Transverse colon (tissue), 4 donors: ENCODE measurements at places on chromosomes 1 and 21. TPM values are rescaled to one million over a fixed set of nuclear protein-coding genes. Genes with fewer than 3 reads are reported as not detected.

DNA sequence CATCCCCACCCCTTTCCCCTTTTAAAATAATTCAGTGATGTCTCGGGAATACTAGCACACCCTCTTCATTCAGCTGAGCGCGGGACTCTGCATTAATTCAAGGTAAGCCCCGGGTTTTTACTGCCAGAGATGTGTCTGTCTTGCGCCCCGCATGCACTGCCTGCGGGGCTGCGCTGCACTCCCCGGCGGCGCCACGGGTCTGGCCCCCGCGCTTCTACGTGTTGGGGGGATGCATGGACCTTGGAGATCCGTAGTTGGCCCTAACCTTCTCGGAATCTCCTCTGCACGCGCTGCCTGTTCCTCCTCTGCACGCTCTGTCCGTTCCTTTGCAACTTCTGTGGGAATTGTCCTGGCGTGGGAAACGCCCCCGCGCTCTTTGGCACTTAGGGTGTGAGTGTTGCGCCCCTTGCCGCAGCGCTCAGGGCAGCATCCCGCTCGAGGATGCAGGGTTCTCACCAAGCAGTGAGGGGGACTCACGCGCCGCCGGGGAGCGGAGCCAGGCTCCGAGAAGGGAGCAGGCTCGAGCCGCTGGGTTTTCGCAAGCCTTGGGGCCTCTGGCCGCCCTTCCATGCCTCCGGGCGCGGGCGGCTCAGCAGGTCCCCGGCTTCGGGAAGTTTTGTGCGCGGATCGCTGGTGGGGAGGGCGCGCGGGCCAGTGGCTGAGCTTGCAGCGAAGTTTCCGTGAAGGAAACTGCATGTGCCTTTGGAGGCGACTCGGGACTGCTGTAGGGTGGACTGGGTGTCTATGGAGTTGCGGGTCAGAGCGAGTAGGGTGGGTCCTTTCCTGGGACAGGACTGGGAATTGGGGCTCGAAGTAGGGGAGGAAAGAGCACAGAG lies 165.1 kb upstream of the CACNA1E start:
- no peak overlapping the region for H3K27ac ChIP-seq
- no peaks in the 10 kb centered on the region for H3K36me3 ChIP-seq
- H3K4me1 ChIP-seq = no peaks in the 10 kb centered on the region
- no peak overlapping the region for H3K4me3 ChIP-seq
- peaks cover 70% of the 10 kb centered on the region for H3K27me3 ChIP-seq

- H3K4me1 ChIP-seq = peaks cover 7% of the 10 kb centered on the region
- peak overlapping the region; percentile 89 for H3K27ac ChIP-seq
- H3K36me3 ChIP-seq = no peaks in the 10 kb centered on the region
- no peaks in the 10 kb centered on the region for H3K27me3 ChIP-seq
- H3K4me3 ChIP-seq = peak overlapping the region; percentile 78
These were observed 551 bp downstream of the ZRANB2 start for GRCh38 chr1:71080230-71080738.

- no peaks in the 10 kb centered on the region for H3K27me3 ChIP-seq
- H3K27ac ChIP-seq = peak overlapping the region; percentile 63
- H3K36me3 ChIP-seq = no peaks in the 10 kb centered on the region
- H3K4me3 ChIP-seq = no peak overlapping the region
- DNase-seq = peak; percentile 66
- H3K4me1 ChIP-seq = peaks cover 37% of the 10 kb centered on the region
These were observed 4.1 kb upstream of the AGTRAP start for GRCh38 chr1:11731691-11732283.

- no peak overlapping the region for H3K4me3 ChIP-seq
- no peaks in the 10 kb centered on the region for H3K36me3 ChIP-seq
- H3K4me1 ChIP-seq = peaks cover 3% of the 10 kb centered on the region
- no peak for DNase-seq
These were observed 88.4 kb upstream of the TMPRSS2 start for GRCh38 chr21:41596241-41596925.

DNA sequence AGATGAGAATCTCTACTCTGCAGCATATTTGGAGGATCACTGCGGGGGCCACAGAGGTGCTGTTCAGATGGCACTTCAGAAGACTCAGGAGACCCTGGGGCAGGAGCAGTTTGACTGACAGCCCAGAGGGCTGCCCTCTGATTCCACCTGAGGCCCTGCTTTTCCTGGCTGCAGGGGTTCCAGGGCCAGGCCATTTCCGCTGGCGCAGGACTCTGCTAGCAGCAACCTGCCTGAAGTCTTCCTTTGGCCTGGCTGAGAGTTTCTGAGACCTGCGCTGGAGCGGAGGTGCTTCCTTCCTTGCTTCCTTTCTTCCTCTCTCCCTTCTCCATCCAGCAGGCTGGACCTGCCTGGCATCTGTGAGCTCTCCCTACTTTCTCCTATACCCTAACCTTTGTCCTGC lies 11.8 kb downstream of the PCSK9 start:
- no peak overlapping the region for H3K27ac ChIP-seq
- no peaks in the 10 kb centered on the region for H3K4me1 ChIP-seq
- no peaks in the 10 kb centered on the region for H3K27me3 ChIP-seq
- H3K36me3 ChIP-seq = no peaks in the 10 kb centered on the region
- no peak overlapping the region for H3K4me3 ChIP-seq

DNA sequence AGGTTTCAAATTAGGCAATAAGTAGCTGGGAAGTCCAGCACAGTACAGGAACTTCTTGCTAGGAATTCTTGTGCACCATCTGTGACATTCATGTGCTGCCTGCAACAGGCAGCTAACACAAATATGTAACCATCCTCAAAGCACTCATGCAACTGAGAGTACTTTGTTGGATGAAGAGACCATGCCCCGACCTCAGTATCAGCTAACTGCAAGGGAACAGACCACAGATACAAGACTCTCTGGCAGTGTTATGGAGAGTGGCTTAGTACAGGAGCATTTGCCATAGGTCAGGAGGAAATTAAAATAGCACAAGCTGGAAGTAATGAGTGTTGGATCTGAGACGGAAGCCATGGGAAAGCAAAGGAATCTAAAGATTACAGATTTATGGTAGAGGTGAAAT lies 123.6 kb downstream of the LRRC53 start:
- no peak overlapping the region for H3K4me3 ChIP-seq
- no peaks in the 10 kb centered on the region for H3K27me3 ChIP-seq
- H3K27ac ChIP-seq = no peak overlapping the region
- no peaks in the 10 kb centered on the region for H3K36me3 ChIP-seq
- DNase-seq = no peak

- peaks cover 16% of the 10 kb centered on the region for H3K4me1 ChIP-seq
- no peak for DNase-seq
- no peaks in the 10 kb centered on the region for H3K36me3 ChIP-seq
- peak overlapping the region; percentile 83 for H3K4me3 ChIP-seq
- H3K27me3 ChIP-seq = no peaks in the 10 kb centered on the region
These were observed 805 bp downstream of the ATG4C start for GRCh38 chr1:62784509-62785365.

GRCh38 chr1:202862679-202863560 lies 26.0 kb downstream of the RABIF start:
- no peaks in the 10 kb centered on the region for H3K27me3 ChIP-seq
- no peaks in the 10 kb centered on the region for H3K36me3 ChIP-seq
- peaks cover 10% of the 10 kb centered on the region for H3K4me1 ChIP-seq
- DNase-seq = no peak
- H3K27ac ChIP-seq = no peak overlapping the region
- H3K4me3 ChIP-seq = no peak overlapping the region

GRCh38 chr1:201845331-201846083 lies 16.6 kb downstream of the IPO9 start:
- no peaks in the 10 kb centered on the region for H3K27me3 ChIP-seq
- H3K36me3 ChIP-seq = no peaks in the 10 kb centered on the region
- no peak overlapping the region for H3K27ac ChIP-seq
- DNase-seq = no peak
- H3K4me3 ChIP-seq = no peak overlapping the region

DNA sequence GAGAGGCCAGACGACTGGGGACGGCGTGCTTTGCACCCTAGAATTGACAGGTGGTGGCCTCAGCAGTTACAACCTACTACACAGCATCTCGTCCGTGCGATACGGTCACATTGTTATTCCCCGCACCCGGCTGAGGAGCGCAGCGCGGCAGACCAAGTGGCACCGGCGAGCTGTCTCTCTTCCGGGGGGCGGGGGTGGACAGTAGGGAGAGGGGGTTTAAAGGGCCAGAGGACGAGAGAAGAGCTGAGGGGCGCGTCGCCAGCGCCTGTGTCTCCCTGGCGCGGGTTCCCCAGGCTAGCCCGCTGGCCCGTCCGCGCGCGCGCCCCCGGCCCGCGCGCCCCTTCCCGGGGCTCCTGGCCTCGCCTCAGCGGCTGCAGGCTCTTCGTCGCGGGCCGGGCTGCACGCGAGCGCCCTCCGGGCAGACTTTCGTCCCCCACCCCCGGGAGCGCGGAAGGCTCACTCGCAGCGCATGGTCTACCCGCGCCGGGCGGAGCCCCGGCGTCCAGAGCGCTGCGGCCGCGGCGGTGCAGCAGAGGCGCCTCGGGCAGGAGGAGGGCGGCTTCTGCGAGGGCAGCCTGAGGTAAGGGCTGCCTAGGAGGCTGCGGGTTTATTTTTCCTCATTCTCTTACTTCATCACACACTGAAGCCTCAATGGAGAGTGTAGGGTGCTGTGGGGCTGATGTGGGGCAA lies at the start of gene PDE4B:
Gene PDE4B (plus strand): TSS at position 227 of the 690 bp plus-strand sequence.
- H3K27me3 ChIP-seq = peaks cover 50% of the 10 kb centered on the region
- peak; percentile 24 for DNase-seq
- no peak within 1 kb of the TSS for H3K27ac ChIP-seq
- peaks cover 17% of the 10 kb centered on the region for H3K4me1 ChIP-seq

GRCh38 chr1:151047925-151048644 lies 534 bp downstream of the C1orf56 start:
- peaks cover 3% of the 10 kb centered on the region for H3K4me1 ChIP-seq
- no peaks in the 10 kb centered on the region for H3K36me3 ChIP-seq
- peak; percentile 76 for DNase-seq
- peak overlapping the region; percentile 80 for H3K4me3 ChIP-seq
- no peaks in the 10 kb centered on the region for H3K27me3 ChIP-seq

GRCh38 chr1:21468599-21468998 lies 28.7 kb downstream of the NBPF3 start:
- no peak overlapping the region for H3K27ac ChIP-seq
- no peak overlapping the region for H3K4me3 ChIP-seq
- no peak for DNase-seq
- H3K27me3 ChIP-seq = no peaks in the 10 kb centered on the region

- H3K4me1 ChIP-seq = no peaks in the 10 kb centered on the region
- H3K27me3 ChIP-seq = no peaks in the 10 kb centered on the region
- DNase-seq = no peak
- H3K36me3 ChIP-seq = no peaks in the 10 kb centered on the region
- no peak overlapping the region for H3K4me3 ChIP-seq
These were observed 27.4 kb downstream of the DTL start for GRCh38 chr1:212062832-212063438.

DNA sequence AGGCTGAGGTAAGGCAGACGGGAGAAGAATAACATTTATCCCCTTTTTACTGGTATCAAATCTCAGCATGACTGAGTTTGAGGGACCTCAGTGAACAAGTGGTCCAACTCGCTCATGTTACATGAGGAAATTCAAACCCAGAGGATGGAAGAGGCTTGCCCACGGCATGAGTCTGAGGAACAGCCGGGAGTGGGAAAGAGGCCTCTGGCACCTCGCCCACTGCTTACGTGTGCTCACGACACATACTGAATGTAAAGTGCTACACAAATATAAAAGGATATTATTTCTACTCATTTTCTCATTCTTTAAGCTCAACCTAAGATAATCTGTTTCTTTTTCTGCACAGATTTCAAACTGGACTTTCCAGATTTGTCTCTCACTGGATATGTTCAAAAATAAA lies 14.7 kb downstream of the BEND5 start:
- H3K4me3 ChIP-seq = no peak overlapping the region
- H3K36me3 ChIP-seq = no peaks in the 10 kb centered on the region
- peaks cover 3% of the 10 kb centered on the region for H3K4me1 ChIP-seq

GRCh38 chr1:228742281-228742860 lies 7.1 kb downstream of the RHOU start:
- H3K36me3 ChIP-seq = peaks cover 8% of the 10 kb centered on the region
- no peaks in the 10 kb centered on the region for H3K27me3 ChIP-seq
- peaks cover 6% of the 10 kb centered on the region for H3K4me1 ChIP-seq
- no peak for DNase-seq

DNA sequence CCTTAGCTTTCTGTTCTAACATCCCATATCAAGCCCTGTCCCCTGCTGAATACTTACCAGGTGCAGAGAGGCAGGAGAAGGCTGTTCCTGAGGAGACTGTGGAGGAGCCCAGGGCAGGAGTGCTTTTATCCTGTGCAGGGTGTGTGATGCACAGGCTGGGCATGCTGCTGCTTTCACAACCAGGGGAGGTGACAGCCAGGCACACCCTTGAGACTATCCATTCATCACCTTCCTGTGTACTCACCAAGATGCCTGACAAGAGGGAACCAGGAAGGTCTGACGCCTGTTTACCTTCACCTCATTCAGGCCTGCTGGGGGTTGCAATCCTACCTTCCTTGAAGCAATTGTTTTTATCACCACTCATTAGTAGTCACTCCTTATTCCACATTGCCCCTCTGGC lies at the start of gene LCE3E:
Gene LCE3E (minus strand): TSS at position 100 of the 400 bp plus-strand sequence. CDS start 572 bp downstream, outside the sequence.
- H3K4me3 ChIP-seq = no peak within 1 kb of the TSS
- H3K27ac ChIP-seq = no peak within 1 kb of the TSS
- H3K36me3 ChIP-seq = no peaks in the 10 kb centered on the region

GRCh38 chr1:238558156-238558555 lies 667.4 kb upstream of the ZP4 start:
- DNase-seq = no peak
- H3K4me1 ChIP-seq = no peaks in the 10 kb centered on the region

- H3K4me1 ChIP-seq = peaks cover 3% of the 10 kb centered on the region
- no peak for DNase-seq
- no peaks in the 10 kb centered on the region for H3K27me3 ChIP-seq
- no peak overlapping the region for H3K27ac ChIP-seq
These were observed 30.2 kb downstream of the ZZZ3 start for GRCh38 chr1:77652268-77652667.

DNA sequence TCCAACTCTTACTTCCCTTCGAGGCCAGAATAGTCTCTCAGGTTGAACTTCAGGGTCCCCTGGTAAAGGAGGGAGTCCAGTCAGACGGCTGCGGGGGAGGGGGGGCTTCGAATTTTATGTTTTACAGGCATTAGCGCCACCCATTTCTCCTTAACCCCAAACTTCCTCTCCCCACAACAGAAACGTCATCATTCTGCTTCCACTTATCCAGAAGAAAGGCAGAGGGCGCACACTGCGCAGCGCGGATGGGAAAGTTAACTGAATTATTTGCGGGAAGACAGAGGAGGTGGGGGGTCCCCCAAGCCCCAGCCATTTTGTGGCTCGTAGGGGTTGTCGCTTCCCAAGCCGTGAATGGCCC lies 529 bp upstream of the PRMT2 start:
- H3K27me3 ChIP-seq = no peaks in the 10 kb centered on the region
- peak overlapping the region; percentile 99 for H3K27ac ChIP-seq
- H3K36me3 ChIP-seq = no peaks in the 10 kb centered on the region
- DNase-seq = no peak
- H3K4me3 ChIP-seq = peak overlapping the region; percentile 74

- no peaks in the 10 kb centered on the region for H3K36me3 ChIP-seq
- no peak overlapping the region for H3K4me3 ChIP-seq
- no peak overlapping the region for H3K27ac ChIP-seq
- no peaks in the 10 kb centered on the region for H3K4me1 ChIP-seq
- DNase-seq = no peak
These were observed 41.8 kb downstream of the AJAP1 start for GRCh38 chr1:4696161-4696745.

Gene KRTAP13-2
- 2.7 TPM for total RNA-seq

Gene CHRM3
- 14.7 TPM for total RNA-seq

Gene APCS
- not detected for total RNA-seq

Gene OR6K6
- total RNA-seq = not detected

Gene DCDC2B
- total RNA-seq = not detected
